ENCODE measurements at places on chromosomes 13 and 19. TPM values are rescaled to one million over a fixed set of nuclear protein-coding genes. Genes with fewer than 3 reads are reported as not detected.

CDX2 gene
- not detected for total RNA-seq

IGFL2 gene
- under 0.01 TPM for total RNA-seq

WDR87 gene
- total RNA-seq = not detected

ZNF492 gene
- 0.40 TPM for total RNA-seq

ERCC5 gene
- 59.1 TPM for total RNA-seq

PLPP2 gene
- 12.8 TPM for total RNA-seq

LHB gene
- 1.7 TPM for total RNA-seq

MBD3L3 gene
- not detected for total RNA-seq

KLHL1 gene
- not detected for total RNA-seq

Measured in mammary epithelial cell (primary cell).